ENCODE measurements at places on chromosomes 4 and X. TPM values are rescaled to one million over a fixed set of nuclear protein-coding genes. Genes with fewer than 3 reads are reported as not detected.

Gene DCAF4L1
- total RNA-seq: 0.09 TPM

Gene CT45A3
- total RNA-seq: not detected

Gene UCP1
- not detected for total RNA-seq

Gene CXorf49
- total RNA-seq: not detected

Gene CFAP47
- not detected for total RNA-seq

Gene VCX
- not detected for total RNA-seq

Gene PCDH7
- 22.9 TPM for total RNA-seq

Gene ZNF595
- 10.5 TPM for total RNA-seq

Gene OCIAD2
- total RNA-seq: 426 TPM

Gene INTS12
- total RNA-seq: 15.1 TPM

Gene PCDH19
- total RNA-seq: 0.47 TPM

Gene PPP2R2C
- 0.66 TPM for total RNA-seq

Gene PLXNB3
- total RNA-seq: 5.5 TPM

Gene GATA1
- total RNA-seq: not detected

All from endothelial cell of coronary artery (primary cell).